KG1 (cell line): ENCODE measurements at places on chromosomes 1 and 21.

GRCh38 chr1:174266476-174266875, 107.2 kb downstream of the RABGAP1L start:
- no peak for DNase-seq

DNA sequence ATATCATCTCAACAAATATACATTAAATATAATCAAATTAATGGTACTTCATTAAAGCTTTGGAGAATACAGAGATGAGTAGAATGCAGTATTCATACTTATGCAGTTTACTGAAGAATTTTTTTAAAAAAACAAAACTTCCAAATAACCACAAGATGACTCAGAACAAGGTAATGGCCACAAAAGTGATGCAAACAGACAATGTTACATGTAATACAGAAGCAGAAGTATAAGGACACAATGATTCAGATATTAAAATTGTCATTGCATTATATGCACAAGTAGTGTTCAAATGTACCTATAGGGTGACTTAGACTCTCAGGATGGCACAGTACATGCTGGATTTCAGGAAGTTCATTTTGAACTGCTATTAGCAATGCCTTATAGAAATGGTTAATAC, 227.2 kb upstream of the ST6GALNAC5 start:
- DNase-seq, result no peak

- DNase-seq, result no peak
Measured at GRCh38 chr1:234875328-234875952, 253.2 kb downstream of the TOMM20 start.

DNA sequence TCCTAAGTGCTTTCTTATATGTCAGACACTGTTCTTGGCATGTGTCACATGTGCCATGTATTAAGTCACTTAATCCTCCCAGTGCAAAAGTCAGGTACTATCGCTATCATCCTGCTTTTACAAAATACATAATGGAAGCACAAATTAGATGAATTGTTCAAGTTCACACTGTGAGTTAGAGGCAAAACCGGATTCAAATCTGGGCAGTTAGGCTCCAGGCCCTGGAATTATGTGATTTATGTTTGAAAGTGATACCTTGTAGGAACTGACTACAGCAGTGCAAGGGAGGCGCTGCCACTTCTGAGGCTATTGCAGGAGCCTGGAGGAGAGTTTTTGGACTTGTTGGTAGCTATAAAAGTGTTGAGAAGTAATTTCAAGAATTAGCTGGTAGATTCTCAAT, 358.3 kb downstream of the HLX start:
- no peak for DNase-seq

- no peak for DNase-seq
Measured at GRCh38 chr1:154456631-154457030, 45.4 kb upstream of the TDRD10 start.

- no peak for DNase-seq
Measured at GRCh38 chr1:83807821-83808220, 191.1 kb downstream of the TTLL7 start.

DNA sequence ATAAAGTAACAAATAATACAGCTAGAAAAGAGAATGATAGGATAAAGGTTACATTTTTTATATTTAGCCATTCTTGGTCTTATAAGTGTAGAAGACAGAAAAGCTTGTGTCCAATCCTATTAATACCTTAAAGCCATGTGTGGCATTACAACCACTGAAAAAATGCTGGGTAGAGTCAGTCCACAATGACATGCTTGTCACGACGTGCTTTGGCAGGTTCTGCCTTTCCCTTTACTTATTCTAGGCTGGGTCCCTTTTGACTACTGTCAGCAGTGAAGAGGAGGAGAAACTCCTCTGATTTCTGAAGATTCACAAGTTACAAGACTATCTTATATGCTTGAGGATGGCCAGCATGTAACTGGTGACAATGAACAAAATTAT, 14.6 kb upstream of the AIM2 start:
- no peak for DNase-seq

- DNase-seq, result no peak
Measured at GRCh38 chr1:101051688-101052638, 26.4 kb upstream of the DPH5 start.

DNA sequence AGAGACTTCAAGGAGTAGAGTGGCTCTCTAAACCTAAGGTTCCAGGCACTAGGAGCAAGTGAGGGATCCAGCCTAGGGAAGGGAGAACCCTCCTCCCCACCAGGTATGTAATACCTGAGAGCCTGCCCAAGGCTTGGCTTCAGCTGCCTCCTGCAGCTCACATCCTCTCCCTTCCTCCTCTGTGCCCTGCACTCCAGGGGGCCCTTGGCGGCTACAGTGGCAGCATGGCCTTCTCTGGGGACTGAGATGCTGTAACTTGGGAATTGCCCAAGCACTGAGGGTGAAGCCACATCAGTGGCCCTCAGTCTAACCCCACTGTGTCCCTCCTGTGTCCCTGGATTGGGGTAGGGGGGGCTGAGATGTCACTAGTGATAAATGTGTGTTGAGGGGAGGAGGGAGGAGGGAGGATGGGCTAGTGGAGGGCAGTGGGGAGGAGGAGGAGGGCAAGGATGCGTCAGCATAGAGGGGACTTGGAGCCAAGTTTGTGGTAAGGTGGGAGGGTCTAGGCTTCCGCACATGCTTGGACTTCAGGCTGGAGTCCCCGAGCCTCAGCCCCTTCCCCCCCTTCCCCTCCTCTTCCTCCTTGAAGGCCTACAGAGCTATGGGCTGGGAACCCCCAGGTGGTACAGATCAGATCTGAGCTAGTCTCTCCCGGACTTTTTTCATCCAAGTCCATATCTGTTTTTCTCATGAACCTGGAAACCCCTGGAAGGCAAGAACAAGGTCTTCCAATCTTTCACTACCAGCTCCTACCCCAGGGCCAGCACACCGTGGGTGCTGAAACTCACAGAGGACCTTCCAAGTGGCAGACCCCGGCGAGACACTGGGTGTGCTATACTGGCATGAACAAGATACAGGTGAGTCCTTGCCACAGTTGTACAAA, 17.5 kb downstream of the COL9A2 start:
- DNase-seq, result no peak

GRCh38 chr1:98304888-98305287, 356.6 kb upstream of the SNX7 start:
- no peak for DNase-seq

DNA sequence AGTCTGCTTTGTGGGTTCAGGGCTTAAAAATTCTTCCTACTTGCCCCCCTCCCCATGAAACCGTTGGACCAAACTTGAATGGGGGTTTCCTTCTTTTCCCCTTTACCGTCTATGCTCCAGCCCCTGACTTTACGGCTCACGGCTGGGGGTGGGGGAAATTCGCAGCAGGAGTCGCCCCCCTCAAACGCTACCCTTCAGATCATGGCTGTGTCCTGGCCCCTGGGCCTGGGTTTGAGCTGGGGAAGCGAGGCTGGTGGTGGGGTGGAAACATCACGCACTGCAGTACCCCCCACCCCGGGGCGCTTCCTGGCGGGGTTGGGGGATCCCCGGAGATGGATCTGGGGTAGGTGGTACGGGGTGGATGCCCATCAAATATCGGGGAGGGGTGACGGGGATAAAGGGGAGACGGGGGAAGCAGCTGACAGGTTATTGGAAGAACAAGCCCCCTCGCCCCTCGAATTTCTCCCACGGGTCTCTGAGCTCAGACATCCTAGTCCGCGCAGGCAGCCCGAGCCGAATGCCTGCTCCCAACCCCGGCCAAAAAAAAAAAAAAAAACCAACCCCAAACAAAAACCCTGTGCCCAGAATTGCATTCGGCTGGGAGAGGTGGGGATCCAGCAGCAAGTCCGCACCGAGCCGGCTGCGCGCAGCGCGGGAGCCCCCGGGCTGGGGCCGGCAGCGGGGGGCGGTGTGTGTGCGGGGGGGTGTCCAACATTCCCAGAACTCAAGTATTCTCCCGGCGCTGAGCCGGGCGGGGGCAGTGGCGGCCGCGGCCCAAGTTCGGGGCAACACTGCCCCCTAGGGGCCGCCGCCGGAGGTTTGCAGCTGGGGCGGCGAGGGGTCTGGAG, 59.0 kb upstream of the ACOT11 start:
- peak; percentile 44 for DNase-seq

- no peak for DNase-seq
Measured at GRCh38 chr1:100924991-100925390, 29.1 kb downstream of the SLC30A7 start.

DNA sequence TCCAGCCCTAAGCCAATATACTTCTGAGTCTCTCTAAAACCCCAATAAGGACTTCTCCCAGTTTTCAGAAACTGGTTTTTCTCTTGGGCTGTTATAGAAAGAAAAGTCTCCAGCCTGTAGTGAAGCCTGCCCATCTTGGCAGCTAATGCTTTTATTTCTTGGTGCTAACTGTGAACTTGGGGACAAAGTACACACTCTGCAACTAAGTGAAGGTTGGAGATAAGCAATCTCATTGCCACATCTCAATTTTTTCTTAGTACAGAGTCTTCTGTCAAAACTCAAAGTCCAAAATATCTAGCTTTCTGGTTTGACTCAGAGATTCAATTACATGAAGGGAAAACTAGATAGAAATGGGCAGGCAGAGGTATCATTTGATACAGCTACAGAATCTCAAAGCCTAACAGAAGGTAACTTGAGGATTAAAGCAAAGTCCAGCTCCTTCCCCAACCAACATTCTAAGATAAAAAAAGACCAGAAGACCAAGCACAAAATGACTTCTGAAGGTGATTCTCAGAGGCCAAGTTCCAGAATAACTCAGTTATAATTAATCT, 14.0 kb downstream of the AK2 start:
- DNase-seq, result no peak

GRCh38 chr1:215986401-215986800, 419.3 kb downstream of the KCTD3 start:
- no peak for DNase-seq

DNA sequence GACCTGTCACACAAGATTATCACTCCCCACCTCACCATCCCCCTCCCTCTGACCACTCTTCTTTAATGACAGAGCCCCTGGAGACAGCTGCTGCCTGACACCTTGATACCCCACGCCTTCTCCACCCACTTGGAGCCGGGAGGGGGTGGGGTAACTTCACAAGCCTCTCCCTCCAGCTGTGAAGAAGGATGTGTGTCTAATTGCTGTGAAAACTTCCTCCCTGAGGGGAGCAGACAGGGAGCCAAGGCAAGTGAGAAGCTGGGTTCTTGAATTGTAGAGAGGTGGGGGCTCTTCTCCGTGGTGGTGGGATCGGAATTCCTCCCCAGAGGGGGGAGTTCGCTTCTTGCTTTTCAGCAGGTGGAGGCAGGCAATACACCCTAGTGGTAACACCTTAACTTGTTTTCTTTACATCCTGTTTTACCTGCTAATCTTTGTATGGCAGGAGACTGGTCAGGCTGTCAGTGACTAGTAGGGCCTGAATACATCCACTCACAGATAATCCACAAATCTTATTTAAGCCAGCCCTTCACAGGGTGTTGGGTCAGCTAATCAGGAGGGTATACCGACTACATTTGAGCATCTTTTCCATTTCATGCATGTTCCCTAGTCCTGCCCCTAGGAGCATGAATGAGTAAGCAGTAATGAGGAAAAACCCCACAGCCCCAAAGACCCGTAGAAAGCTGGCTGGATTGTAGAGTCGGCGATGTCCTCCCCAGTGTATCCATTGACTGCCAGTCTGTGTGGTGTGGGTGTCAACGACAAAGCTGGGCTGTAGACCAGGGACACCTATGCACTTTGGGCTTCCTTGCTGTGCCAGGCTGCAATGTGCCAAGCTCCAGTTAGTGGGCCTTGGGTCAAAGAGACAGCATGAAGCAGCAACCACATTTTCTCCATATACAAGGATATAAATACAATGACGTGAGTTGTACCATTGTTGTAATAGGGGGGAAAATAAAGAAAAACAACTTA, 57.3 kb downstream of the NFASC start:
- DNase-seq, result no peak

DNA sequence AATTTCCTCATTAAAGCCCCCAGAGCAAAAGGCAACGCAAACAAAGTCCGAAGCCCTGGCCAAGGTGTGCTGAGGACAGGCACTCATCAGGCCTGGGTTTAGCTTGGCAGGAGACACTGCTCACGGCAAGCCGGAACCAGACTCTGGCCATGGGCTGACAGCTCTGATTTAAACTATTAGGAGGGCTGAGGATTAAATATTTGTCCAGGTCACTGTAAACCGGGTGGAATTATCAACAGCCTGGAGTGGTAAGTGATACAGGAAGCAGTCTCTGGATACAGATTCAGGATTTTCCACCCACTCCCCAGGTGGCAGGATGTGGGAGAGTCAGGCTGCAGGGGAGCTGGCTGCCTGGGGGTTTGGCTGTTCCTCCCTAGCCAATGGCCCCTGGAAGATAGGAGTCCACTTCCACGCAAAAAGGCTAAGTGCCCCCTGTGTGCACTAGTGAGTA, 42.4 kb downstream of the SLC66A1 start:
- no peak for DNase-seq

GRCh38 chr1:98373056-98373455, 288.5 kb upstream of the SNX7 start:
- no peak for DNase-seq

- DNase-seq, result no peak
Measured at GRCh38 chr1:75426688-75427087, 184.2 kb downstream of the SLC44A5 start.

DNA sequence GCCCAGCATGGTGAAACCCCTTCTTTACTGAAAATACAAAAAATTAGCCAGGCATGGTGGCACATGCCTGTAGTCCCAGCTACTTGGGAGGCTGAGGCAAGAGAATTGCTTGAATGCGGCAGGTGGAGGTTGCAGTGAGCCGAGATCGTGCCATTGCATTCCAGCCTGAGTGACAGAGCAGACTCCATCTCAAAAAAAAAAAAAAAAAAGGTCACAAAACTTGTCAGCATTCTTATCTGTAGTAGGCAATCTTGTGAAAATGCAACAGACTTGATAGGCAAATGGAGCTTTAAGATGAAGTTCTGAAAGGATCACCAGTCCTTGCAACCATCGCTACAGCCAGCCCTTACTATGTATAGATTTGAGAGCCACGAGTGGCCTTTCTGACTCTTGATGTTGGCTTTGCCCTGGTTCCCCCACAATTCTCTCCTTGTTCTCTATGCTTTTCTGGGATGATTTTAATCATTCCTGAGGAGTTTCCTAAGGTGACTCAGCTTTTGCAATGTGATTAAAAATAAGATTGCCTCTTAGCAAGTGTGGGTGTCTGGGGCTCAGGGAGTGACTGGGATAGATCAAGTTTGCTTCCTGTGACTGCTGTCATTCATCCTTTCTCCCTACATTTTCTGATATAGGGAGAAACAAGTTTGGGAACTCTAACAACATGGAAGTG, 7.1 kb upstream of the MAP1LC3C start:
- no peak for DNase-seq

DNA sequence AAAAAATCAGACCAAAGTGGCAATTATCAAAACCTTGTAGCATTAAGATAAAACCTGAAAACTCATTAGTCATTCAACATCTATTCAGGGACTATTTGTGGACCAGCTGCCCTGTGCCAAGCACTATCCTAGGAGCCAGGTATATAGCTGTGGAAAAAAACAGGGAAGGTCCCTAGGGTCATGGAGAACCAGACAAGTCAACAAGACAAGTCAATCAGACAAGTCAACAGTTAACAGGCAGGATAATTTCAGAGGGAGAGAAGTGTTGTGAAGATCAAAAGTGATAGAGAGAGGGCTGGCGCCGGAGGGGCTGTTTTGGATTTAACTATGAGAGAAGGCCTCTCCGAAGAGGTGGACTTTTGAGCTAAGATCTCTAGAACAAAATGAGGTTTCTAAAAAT, 3.3 kb upstream of the ATP1A4 start:
- no peak for DNase-seq

- DNase-seq, result peak; percentile 27
Measured at GRCh38 chr1:160637821-160638539, 8.9 kb downstream of the SLAMF1 start.

GRCh38 chr21:28196981-28197380, 795.7 kb downstream of the LTN1 start:
- DNase-seq, result no peak

- DNase-seq, result no peak
Measured at GRCh38 chr1:30687886-30688285, 35.5 kb downstream of the MATN1 start.
